ENCODE measurements at places on chromosomes 11 and 22.
A peak's percentile ranks its signal among the peaks of the same experiment; 100 is the strongest.

GRCh38 chr11:58923300-58923788, 15.9 kb upstream of the GLYATL1 start:
- no peak overlapping the region for H3K27ac ChIP-seq
- peak overlapping the region; percentile 46 for H3K4me3 ChIP-seq
- H3K27me3 ChIP-seq, result peaks cover 5% of the 10 kb centered on the region
- peaks cover 13% of the 10 kb centered on the region for H3K4me1 ChIP-seq
- no peaks in the 10 kb centered on the region for H3K36me3 ChIP-seq

GRCh38 chr22:43563571-43563970, 151.8 kb downstream of the MPPED1 start:
- no peak overlapping the region for H3K4me3 ChIP-seq
- H3K27ac ChIP-seq, result no peak overlapping the region

GRCh38 chr22:41531715-41532477, 12.4 kb downstream of the POLR3H start:
- no peak for DNase-seq
- no peak overlapping the region for H3K4me3 ChIP-seq
- H3K4me1 ChIP-seq, result peaks cover 3% of the 10 kb centered on the region
- H3K36me3 ChIP-seq, result peaks cover 8% of the 10 kb centered on the region
- H3K27ac ChIP-seq, result no peak overlapping the region
- no peaks in the 10 kb centered on the region for H3K27me3 ChIP-seq

DNA sequence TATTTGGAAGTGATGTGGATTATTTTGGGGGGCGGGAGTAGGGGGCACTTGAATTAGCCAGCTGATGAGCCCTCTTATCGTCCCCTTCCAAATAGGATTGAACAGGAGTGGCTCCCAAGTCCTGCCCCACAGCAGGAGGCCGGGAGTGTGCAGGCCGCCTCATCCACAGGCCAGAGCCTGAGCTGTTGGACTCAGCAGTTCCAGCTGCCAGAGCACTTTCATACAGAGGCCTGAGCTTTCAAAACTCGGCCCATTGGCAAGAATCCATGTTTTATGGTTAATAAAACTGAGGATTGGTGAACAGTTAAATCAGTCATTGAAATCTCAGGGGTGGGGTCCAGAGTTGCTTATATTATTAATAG, 9.6 kb downstream of the FAM118A start:
- peaks cover 10% of the 10 kb centered on the region for H3K36me3 ChIP-seq
- no peak for DNase-seq
- no peaks in the 10 kb centered on the region for H3K27me3 ChIP-seq
- H3K27ac ChIP-seq, result peak overlapping the region; percentile 99

- peaks cover 56% of the 10 kb centered on the region for H3K36me3 ChIP-seq
- H3K4me3 ChIP-seq, result no peak overlapping the region
- DNase-seq, result no peak
Measured at GRCh38 chr11:68594123-68594522, 90.2 kb upstream of the GAL start.

DNA sequence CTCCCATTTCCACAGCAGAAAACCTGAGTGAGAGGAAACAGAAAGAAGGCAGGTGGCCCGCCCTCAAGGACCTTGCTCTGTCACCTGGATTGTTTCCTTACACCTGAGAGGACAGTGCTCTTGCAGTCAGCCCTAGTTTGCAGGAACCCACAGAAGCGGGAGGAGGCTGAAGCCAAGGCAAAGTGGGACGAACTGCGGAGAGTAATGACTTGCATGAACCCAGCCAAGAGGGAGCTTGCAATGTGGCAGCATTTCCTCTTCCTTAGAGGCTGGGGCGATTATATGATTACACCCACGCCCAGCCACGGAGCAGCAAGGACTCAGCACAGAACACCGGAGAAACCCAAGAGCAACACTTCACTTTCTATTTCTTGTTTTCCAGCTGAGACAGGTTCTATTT, 102.6 kb downstream of the SPON1 start:
- no peak for DNase-seq
- peaks cover 5% of the 10 kb centered on the region for H3K4me1 ChIP-seq
- no peak overlapping the region for H3K4me3 ChIP-seq
- H3K27me3 ChIP-seq, result peaks cover 10% of the 10 kb centered on the region

GRCh38 chr11:128324531-128325141, 262.7 kb downstream of the ETS1 start:
- no peaks in the 10 kb centered on the region for H3K27me3 ChIP-seq
- DNase-seq, result no peak
- no peaks in the 10 kb centered on the region for H3K36me3 ChIP-seq

- H3K36me3 ChIP-seq, result no peaks in the 10 kb centered on the region
- H3K4me1 ChIP-seq, result no peaks in the 10 kb centered on the region
- no peak overlapping the region for H3K27ac ChIP-seq
- H3K4me3 ChIP-seq, result no peak overlapping the region
- DNase-seq, result no peak
Measured at GRCh38 chr22:46547883-46548244, 10.4 kb upstream of the CELSR1 start.

DNA sequence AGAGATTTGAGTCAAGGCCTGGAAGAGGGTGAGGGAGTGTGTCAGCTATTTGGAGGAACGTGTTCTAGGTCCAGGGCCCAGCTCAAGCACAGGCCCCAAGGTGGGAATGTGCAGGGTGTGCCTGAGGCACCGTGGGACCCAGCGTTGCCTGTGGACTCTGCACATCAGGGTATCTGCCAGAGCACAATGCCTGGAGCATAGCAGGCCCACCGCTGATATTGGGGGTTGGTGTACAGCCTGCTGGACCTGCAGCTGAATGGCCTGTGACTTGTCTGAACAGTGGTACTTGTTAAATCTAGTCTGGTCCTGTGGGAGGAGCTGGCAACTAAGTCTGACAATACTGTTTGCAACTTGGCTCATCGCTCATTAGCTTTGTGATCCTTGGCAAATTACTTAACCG, 131.7 kb downstream of the GRIK4 start:
- H3K27me3 ChIP-seq, result peaks cover 16% of the 10 kb centered on the region
- no peak overlapping the region for H3K4me3 ChIP-seq
- no peak overlapping the region for H3K27ac ChIP-seq
- H3K4me1 ChIP-seq, result no peaks in the 10 kb centered on the region

DNA sequence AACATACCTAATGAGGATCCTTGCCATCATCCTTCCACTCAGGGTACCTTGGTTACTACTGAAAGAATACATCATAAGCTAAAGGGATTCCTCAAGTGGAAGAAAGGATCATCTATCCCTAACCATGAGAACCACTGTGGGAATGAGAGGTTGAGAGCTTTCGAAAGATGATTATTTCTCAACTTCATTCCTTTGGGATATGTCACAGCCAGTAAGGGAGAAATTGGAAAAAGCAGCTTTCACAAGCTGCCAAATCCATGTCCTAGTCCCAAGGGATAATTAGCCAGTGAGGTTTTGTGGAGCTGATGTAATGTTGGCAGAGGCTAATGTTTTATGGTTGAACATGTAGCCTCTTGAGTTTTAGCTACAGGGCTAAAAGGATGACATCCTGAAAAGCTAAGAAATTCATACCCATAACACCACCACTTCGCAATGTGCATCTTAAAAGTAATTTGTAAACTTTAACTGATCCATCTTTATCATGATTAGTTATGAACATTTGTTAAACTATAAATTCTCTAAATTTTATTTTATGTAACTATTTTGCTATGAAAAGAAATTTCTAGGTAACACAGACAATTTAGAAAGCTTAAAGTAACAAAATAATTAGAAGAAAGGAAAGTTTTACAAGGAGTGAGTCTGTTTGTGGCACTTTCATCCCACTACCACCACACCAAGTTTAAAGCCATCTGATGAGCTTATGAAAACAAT, 123.9 kb downstream of the MRTFA start:
- H3K4me1 ChIP-seq, result peaks cover 7% of the 10 kb centered on the region
- peaks cover 4% of the 10 kb centered on the region for H3K36me3 ChIP-seq
- no peak overlapping the region for H3K4me3 ChIP-seq
- no peak for DNase-seq

GRCh38 chr22:40270031-40270430, 76.3 kb upstream of the ADSL start:
- peaks cover 18% of the 10 kb centered on the region for H3K36me3 ChIP-seq
- no peak overlapping the region for H3K27ac ChIP-seq
- DNase-seq, result no peak
- no peak overlapping the region for H3K4me3 ChIP-seq
- H3K27me3 ChIP-seq, result no peaks in the 10 kb centered on the region

- no peak overlapping the region for H3K27ac ChIP-seq
- no peaks in the 10 kb centered on the region for H3K4me1 ChIP-seq
- no peaks in the 10 kb centered on the region for H3K36me3 ChIP-seq
- no peak for DNase-seq
- no peak overlapping the region for H3K4me3 ChIP-seq
- H3K27me3 ChIP-seq, result no peaks in the 10 kb centered on the region
Measured at GRCh38 chr11:92528001-92528400, 303.4 kb downstream of the FAT3 start.

DNA sequence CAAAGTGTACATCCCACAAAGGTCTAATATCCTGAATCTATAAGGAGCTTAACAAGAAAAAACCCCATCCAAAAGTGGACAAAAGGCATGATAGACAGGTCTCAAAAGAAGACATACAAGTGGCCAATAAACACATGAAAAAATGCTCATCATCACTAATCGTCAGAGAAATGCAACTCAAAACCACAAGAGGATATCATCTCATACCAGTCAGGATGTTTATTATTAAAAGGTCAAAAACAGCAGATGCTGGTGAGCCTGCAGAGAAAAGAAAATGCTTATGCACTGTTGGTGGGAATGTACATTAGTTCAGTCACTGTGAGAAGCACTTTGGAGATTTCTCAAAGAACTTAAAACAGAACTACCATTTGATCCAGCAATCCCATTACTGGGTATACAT, 12.7 kb downstream of the LGALS12 start:
- no peak for DNase-seq
- peaks cover 6% of the 10 kb centered on the region for H3K36me3 ChIP-seq
- peaks cover 10% of the 10 kb centered on the region for H3K27me3 ChIP-seq
- no peak overlapping the region for H3K4me3 ChIP-seq
- peaks cover 2% of the 10 kb centered on the region for H3K4me1 ChIP-seq

- H3K27ac ChIP-seq, result peak within 1 kb of the TSS; percentile 84
- peak within 1 kb of the TSS; percentile 88 for H3K4me3 ChIP-seq
Measured at GRCh38 chr22:50474710-50475651, at the start of gene SBF1. TSS of gene SBF1 (minus strand) at chr22:50475035. CDS start at chr22:50474840, 195 bp downstream.

DNA sequence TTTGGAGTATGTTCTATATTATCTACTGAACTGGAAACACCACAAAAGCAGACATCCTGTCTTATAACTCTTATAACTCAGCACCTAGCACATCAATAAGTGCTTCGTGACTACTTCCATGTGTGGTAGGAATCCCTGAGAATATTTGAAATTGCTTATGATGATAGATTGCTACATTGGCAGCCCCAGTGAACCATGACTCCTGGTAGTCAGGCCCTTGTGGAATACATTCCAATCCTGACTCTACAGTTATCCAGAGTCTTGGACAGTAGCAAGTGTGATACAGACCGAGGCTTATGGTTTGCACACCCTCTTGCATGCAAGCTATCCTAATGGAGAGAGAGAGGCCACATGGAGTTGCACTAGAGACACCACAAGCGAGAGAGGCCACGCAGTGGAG, 59.5 kb upstream of the PHF21A start:
- no peak overlapping the region for H3K27ac ChIP-seq
- H3K4me3 ChIP-seq, result no peak overlapping the region
- H3K4me1 ChIP-seq, result no peaks in the 10 kb centered on the region

- no peak overlapping the region for H3K27ac ChIP-seq
- no peaks in the 10 kb centered on the region for H3K27me3 ChIP-seq
- DNase-seq, result no peak
- peaks cover 2% of the 10 kb centered on the region for H3K36me3 ChIP-seq
Measured at GRCh38 chr11:93512073-93512475, 31.1 kb downstream of the SMCO4 start.

DNA sequence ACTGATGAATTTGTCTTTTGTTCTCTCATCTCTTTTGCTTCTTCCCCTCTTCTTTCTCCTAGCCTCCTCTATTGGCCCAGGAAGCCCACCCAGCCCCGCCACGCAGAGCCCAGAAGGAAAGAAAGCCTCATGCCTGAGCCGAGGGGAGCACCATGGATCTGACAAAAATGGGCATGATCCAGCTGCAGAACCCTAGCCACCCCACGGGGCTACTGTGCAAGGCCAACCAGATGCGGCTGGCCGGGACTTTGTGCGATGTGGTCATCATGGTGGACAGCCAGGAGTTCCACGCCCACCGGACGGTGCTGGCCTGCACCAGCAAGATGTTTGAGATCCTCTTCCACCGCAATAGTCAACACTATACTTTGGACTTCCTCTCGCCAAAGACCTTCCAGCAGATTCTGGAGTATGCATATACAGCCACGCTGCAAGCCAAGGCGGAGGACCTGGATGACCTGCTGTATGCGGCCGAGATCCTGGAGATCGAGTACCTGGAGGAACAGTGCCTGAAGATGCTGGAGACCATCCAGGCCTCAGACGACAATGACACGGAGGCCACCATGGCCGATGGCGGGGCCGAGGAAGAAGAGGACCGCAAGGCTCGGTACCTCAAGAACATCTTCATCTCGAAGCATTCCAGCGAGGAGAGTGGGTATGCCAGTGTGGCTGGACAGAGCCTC, 3.8 kb downstream of the ZBTB16 start:
- H3K27ac ChIP-seq, result no peak overlapping the region
- peaks cover 9% of the 10 kb centered on the region for H3K4me1 ChIP-seq
- peaks cover 11% of the 10 kb centered on the region for H3K27me3 ChIP-seq
- no peak overlapping the region for H3K4me3 ChIP-seq
- no peaks in the 10 kb centered on the region for H3K36me3 ChIP-seq
- no peak for DNase-seq

DNA sequence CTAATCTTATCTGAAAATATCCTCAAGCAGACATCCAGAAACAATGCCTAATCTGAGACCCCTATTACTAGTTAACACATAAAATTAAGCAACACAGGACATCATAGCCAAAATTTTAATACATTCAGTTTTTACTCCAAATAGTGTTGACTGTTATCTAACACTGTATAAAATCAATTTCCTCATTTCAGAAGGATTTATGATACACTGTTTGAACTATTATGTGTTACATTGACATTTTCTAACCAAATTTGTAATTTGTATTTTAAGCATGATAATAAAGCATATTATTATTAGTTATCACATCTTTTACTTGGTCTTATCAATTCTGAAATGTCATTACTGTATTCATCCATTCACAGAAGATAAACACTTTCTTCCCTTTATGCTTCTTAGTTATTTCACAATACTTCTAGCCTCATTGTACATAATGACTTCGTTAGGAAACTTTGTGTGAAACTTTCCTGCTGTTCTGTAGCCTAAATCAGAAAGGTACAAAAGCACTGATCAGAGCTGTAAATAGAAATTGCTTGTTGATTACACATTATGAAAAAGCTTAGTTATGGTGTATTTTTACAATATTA, 1248.9 kb downstream of the JRKL start:
- no peaks in the 10 kb centered on the region for H3K36me3 ChIP-seq
- DNase-seq, result no peak
- no peak overlapping the region for H3K4me3 ChIP-seq

Measured in memory B cell (primary cell).